Amniotic stem cell (primary cell): ENCODE measurements at places on chromosomes 4 and X.

GRCh38 chr4:25970226-25970675 is 56.2 kb downstream of the SMIM20 start:
- no peak for DNase-seq

- no peak for DNase-seq
Measured at GRCh38 chr4:98521486-98521885, 136.9 kb downstream of the TSPAN5 start.

DNA sequence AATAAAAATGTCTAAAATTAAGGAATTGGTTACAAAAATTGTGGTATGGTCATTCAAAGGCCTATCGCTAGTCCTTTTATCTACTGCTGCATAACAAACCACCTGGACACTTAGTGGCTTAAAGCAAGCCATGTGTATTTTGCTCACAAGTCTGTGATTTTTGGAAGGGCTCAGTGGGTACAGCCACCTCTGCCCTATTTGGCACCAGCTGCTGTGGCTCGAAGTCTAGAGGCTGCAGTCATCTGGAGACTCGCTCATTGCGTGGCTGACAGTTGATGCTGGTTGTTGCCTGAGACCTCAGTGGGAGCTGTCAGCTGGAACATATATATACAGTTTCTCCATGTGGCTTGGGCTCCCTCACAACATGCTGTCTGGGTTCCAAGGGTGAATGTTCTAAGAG is 60.8 kb upstream of the MID1 start:
- no peak for DNase-seq

DNA sequence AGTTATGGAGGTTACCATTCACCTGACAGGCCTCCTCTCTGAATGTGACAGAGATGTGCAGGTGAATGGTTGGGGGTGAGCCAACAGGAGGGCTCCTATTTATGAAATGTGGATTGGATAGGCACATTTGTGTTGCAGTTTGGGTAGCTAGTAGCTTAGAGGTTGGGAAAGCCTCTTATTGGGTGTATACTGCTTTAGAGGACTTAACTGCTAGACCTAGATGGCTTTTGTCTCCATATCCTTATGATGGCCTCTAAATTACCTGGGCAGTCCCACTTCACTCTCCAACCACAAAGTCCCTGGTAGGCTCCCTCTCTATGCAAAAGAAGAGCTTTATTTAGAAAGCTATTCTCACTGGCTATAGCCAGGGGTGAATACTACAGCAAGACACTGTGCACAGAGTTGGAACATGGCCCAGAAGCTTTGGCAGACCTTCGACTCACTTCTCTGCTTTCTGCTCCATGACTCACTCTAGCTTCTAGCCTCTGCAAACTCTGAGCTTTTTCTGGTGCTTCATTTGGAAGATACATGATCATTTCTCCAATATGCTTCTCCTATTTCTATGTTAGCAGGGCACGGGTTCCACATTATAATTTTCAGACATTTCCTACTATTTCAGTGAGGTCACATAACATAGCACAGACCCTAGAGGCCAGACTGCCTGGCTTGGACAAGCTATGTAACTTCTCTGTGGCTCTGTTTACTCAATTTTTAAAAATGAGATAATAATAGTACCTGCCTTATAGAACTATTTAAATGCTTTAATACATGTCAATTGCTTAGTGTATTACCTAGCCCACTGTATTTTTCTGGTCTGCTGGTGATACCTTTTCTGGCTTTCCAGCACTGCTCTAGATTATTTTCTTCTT is 6.0 kb upstream of the VGLL1 start:
- peak; percentile 54 for DNase-seq

- DNase-seq, result no peak
Measured at GRCh38 chr4:22003878-22004277, 55.3 kb upstream of the KCNIP4 start.

DNA sequence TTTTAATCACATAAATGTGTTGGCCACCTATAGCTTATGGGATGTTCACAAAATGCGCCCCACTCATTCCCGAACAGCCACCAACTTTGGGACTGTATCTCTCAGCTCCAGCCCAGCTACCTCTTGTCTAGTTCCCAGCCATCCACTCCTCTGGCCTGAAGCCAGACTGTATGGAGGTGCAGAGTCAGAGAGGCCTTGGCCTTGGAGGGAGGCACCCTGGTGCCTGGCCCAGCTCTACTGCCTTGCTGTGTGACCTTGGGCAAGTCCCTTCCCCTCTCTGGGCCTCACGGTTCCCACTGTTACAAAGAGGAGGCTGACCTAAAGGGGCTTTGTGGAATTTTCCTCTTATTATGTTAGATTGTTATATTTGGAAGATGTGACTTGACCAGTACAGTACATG is 13.9 kb downstream of the MAMLD1 start:
- DNase-seq, result no peak

GRCh38 chrX:53440621-53441517 is 6.7 kb upstream of the HSD17B10 start:
- DNase-seq, result peak; percentile 36

- DNase-seq, result no peak
Measured at GRCh38 chr4:26000274-26000950, 86.4 kb downstream of the SMIM20 start.

- DNase-seq, result no peak
Measured at GRCh38 chrX:43940816-43941474, 32.2 kb downstream of the NDP start.

GRCh38 chrX:83829874-83830273 is 31.1 kb upstream of the CYLC1 start:
- DNase-seq, result no peak

- no peak for DNase-seq
Measured at GRCh38 chr4:48590884-48591283, 100.8 kb downstream of the ZAR1 start.

- DNase-seq, result no peak
Measured at GRCh38 chr4:26069218-26069617, 155.2 kb downstream of the SMIM20 start.

GRCh38 chr4:83110970-83111750 is 3.4 kb downstream of the PLAC8 start:
- no peak for DNase-seq
